Iris pigment epithelial cell (primary cell): ENCODE measurements at places on chromosomes 5 and 9.

- no peak for DNase-seq
Observed at GRCh38 chr5:157611571-157612476, 36.2 kb upstream of the ADAM19 start.

- DNase-seq: no peak
Observed at GRCh38 chr5:150026682-150027172, 26.2 kb downstream of the HMGXB3 start.

GRCh38 chr5:1380011-1380817 is 35.3 kb upstream of the CLPTM1L start:
- DNase-seq: peak; percentile 28

DNA sequence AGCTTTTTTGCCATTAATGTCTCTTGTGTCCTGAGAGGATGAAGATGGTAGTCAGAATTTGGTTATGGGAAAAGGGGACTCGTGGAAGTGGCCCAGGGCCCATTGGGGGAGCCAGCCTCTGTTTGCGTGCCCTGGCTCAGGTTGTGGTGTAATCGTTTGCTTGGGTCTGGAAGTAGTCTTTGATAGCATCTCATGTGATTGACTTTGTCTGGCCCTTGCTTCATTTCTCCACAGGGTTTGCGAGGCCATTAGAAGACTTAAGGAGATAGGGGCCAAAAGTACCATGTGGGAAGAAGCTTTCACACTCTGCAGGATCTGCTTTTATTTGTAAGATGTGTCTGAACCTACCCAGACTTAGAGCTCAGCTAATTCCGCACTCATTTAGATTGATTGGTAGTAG is 114.5 kb downstream of the FGF1 start:
- DNase-seq: no peak

GRCh38 chr5:129399069-129399468 is 61.0 kb upstream of the ADAMTS19 start:
- DNase-seq: no peak
